ENCODE measurements at places on chromosomes 3 and 15.

DNA sequence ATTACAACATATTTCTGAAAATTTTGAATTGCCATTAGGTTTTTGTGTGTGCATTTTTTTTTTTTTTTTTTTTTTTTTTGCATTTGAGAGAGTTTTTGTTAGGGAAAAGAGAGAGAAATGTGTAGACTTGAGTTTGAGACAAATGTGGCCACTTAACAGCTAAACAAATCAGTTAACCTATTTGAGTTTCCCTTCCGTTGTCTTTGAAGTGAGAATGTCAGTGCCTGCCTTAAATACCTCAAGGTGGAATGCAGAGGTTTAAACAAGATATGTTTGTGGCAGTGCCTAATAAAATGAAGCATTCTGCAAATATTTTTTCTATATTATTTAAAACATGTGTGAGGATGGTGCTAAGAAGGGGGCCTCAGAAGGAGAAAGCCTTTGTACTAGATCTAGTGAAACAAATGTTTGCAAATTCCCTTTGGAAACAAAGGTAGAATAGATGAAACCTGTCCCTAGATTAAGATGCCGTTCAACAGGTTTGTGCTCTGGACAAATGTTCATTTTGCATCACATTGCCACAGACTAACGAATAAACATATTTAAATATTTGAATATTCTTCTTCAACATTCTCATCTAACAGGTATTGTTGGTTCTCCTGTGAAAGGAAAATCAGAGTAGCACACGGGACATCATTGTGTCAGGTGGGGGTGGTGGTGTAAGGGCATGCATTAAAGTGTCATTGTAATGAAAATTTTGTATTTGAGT, 80.7 kb downstream of the SATB1 start:
- DNase-seq: no peak

- no peak for DNase-seq
Measured at GRCh38 chr3:123246866-123247265, 45.1 kb downstream of the SEC22A start.

DNA sequence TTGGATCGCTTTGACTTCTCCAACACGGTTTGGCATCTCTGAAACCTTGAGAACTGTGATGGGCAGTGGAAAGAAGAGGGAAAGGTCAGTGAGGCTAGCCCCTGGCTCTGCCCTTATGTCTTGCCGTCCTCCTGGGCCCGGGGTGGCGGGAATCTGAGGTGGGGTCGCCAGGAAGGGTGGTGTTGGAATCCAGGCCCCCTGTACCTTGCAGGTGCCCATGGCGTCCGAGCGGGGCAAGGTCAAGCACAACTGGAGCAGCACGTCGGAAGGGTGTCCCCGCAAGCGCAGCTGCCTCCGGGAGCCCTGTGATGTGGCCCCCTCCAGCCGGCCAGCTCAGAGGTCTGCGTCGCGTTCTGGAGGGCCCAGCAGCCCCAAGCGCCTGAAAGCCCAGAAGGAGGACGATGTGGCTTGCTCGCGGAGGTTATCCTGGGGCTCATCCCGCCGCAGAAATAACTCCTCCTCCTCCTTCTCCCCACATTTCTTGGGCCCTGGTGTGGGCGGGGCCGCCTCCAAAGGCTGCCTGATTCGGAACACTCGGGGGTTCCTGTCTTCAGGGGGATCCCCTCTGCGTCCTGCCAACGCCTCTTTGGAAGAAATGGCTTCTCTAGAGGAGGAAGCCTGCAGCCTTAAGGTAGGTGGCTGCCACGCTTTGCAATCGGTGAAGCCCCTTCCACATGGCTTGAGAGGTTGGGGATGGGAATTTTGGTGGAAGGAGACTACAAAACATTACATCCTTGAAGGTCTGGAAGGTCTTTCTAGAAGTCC, 907 bp downstream of the TATDN2 start:
- DNase-seq: no peak

GRCh38 chr15:74303741-74304309, 63.6 kb downstream of the CYP11A1 start:
- no peak for DNase-seq

- DNase-seq: no peak
Measured at GRCh38 chr15:72047020-72047419, 70.9 kb downstream of the MYO9A start.

DNA sequence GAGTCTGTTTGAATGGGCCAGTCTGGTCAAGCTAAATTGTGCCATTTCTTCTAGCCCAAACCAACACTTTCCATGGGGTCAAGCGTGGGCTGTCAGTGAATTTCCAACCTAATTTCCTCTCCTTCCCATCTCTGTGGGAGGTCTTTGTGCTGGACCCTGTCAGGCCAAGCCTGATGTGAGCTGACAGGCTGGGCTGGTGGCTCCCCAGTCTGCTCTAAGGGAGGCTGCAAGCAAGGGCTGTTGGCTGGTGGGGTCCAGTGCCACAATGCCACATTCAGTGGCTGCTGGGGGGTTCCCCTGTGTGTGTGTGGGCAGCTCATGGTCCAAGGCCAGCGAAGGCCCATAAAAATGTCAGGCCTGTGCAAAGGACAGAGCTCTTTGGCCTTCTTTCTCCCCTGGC, 216.1 kb downstream of the OPA1 start:
- no peak for DNase-seq

DNA sequence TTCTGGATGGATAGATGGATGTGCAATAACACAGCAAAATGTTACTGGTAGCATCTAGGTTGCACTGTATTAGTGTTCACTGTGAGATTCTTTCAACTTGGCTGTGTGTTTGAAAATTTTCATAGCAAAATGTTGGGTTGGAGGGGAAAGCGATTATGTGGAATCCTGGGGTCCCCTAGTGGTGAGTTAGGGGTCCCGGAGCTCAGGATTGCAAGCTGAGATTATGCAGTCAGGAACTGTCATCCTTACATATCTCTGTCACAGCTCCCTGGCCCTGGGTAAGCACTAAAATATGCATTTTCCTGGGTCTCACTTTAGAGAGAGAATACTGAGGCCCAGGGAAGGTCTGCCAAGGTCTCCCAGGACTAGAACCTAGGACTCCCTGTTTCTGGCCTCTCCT, 77.2 kb downstream of the CEMIP start:
- no peak for DNase-seq

GRCh38 chr3:127716384-127716783, 43.6 kb downstream of the ABTB1 start:
- no peak for DNase-seq

DNA sequence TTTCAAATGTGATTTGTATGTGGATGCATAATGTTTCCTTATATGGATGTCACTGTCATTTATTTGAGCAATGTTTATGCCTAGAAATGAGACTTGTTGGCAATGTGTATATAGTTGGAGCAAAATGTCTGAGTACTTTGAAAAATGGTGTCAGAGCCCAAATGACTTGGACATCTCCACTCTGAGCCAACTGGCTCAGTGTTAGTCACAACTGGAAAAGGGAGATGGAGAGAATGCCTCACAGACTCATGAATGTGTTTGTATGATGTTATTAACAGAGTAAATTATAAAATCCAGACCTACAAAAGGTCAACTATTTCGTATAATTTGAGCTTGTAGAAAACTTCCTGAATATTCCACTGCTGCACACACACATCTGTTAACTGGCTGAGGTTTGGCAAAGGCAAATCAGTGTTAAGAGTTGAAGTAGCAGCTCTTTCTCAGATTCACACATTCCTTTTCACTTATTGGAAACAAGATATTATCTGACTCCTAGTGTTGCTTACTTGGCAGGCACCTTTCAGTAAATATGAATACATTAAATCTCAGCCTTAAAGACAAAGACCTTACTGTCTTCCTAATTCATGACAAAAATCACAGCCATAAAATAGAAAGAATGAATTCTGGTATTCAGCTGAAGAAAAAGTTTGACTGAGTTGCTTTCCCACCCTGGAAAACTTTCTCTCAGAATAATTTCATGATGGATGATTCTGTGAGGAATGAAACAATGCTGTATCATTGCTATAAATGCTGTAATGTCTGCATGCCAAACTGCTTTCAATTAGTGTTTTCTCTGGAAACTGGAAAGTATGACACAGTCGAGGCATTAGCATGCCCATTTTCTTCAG, 27.0 kb downstream of the ADIPOQ start:
- no peak for DNase-seq

DNA sequence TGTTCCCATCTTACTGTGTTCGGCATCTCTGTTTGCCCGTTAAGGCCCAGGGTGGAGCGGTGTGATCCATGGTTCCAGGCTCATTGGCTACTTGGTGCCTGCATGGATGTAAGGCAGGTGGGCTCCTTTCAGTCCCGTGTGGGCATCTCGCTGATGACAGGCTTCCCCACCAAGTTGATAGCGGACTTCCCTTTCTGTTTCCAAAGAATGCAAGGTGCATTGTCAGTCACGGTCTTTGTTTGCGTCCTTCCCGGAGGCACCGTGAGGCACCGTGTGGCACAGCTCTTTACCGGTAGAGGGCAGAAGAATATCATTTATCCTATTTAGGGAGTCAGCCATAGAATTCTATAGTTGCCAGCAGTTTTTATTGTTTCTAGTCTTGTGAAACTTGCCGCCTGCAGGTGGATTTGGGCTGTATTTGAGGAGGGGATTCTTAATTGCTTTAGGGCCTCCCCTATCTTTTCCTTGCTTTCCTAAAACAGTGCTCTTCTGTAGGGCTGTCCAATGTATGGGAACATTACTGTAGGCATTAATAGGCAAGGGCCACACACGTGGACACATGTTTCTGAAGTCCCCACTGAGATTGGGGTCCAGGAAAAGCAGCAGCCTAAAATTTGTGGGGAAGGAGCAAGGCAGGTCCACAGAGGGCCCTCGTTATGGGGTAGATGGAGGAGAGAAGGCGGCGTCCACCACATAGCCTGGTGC, 244.1 kb downstream of the SLCO3A1 start:
- no peak for DNase-seq

DNA sequence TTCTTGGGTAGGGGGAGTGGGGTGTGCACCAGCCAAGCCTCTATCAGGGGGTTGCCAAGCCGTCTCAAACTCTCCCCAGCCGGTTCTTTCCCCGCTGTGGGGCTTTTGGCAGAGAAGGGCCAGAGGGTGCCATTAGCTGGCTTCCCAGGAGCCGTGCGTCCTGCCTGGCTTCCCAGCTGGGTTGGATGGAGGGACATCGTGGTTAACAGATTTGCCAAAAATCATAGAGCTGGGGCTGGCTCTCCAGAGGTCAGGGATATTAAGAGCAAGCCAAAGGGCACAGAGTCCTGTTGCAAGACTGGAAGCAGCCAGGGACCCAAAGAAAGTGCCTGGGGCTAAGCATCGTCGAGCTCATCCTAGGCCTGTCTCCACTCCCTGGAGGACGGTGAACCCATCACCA, 104.6 kb upstream of the HES1 start:
- DNase-seq: no peak

- DNase-seq: no peak
Measured at GRCh38 chr3:194632809-194633348, 340 bp downstream of the TMEM44 start.

- peak; percentile 19 for DNase-seq
Measured at GRCh38 chr3:18061737-18062656, 319.6 kb upstream of the TBC1D5 start.

DNA sequence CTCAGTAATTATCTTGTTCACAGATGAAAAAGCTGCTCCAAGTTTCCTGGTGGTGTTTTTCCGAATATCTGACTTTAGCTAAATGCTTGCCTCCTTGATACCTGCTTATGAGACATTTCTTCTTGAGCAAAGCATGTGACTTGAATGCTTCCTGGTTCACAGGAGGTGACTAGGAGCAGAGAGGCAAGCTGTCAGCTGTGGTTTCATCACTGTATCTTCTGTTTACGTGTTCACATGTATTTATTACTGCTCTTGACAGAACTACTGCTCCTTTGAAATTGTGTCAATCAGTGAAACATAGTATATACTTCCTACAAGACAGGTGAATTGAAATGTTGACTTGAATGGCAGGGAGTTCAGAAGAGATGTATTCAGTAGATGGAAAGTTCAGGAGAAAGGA, 8.9 kb upstream of the SPPL2A start:
- no peak for DNase-seq

DNA sequence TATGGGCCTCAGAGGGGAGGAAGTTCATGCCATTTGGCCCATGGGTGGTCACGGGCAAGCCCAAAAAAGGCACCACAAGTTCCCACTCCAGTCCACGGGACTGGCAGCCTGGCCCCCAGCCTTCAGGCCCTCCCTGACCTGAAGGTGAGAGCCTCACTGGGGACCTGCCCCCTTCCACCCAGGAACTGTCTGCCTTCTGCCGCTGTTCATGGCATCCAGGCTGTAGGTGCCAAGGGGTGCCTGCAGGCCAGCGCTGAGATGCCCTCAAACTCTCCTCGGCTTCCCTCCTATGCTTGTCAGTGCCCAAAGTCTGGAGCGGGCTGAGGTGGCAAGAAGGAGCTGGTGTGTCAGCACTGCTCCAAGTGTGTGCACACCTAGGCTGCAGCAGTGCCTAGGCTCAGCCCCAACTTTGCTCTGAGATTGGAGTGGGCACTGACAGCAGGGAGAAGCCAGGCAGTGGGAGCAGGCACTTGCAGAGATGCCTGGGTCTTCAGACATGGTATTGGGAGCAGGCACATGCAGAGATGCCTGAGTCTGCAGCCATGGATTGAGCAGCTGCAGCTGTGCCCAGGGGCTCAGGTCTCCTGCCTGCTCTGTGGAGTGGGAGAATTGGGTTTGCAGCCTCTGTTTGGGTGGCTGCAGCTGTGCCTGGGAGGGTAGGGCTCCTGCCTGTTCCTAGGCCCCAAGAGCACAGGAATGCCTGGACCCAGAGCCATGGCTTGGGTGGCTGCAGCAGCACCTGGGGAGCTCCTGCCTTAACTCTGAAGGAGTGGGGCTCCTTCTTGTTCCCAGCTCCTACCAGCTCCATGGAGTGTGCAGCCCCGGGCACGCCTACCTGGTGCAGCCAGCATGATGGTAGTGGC, 44.0 kb upstream of the PRR23C start:
- DNase-seq: no peak

DNA sequence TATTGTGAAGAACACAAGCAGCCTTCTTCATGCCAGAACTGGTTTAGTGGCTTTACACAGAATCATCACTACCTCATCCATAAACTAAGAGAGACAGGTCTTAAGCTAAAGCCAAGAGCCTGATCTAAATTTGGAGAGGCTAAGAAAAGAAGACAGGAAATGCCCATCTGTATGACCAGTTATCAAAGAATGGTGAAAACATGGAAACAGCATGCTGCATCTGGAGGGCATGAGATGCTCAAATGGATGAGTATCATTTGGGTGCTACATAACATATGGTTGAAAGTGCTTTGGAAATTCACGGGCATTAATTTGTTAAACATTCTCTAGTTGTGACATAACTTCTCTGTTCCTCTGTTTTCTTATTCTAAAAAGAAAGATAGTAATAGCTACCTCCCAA, 112.5 kb downstream of the CPNE4 start:
- DNase-seq: peak; percentile 31

DNA sequence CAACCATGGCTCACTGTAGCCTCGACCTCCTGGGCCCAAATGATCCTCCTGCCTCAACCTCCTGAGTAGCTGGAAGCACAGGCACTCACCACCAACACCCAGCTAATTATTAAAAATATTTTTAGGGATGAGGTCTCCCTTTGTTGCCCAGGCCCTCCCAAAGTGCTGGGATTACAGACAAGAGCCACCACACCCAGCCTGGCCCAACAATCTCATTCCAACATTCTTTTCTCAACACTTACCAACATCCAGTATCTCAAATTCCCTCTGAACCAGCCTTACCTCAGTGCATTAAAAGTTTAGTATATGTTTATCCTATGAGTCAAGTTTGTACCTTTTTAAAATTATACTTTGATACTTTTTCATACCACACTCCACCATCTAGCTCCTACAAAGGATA, 25.0 kb downstream of the ANXA2 start:
- DNase-seq: no peak

- DNase-seq: no peak
Measured at GRCh38 chr3:168117853-168118313, 22.2 kb upstream of the GOLIM4 start.

- no peak for DNase-seq
Measured at GRCh38 chr3:51400166-51400565, 9.1 kb downstream of the RBM15B start.

GRCh38 chr3:50358911-50359759, at the start of gene TMEM115:
TSS of gene TMEM115 (minus strand) at chr3:50359521. CDS start at chr3:50359063, 458 bp downstream.
- DNase-seq: peak; percentile 95

Measured in GM04503 (cell line).